Bronchial epithelial cell (primary cell): ENCODE measurements at places on chromosomes 7 and 10. TPM values are rescaled to one million over a fixed set of nuclear protein-coding genes. Genes with fewer than 3 reads are reported as not detected.

The PLAC9 gene
- total RNA-seq = 0.13 TPM in 1 of 2 replicates, not detected in the other

The NRG3 gene
- total RNA-seq = not detected in 2 replicates

The CALML5 gene
- 0.79 and 4.4 TPM in 2 replicates for total RNA-seq

The BAIAP2L1 gene
- 19.7 and 22.4 TPM in 2 replicates for total RNA-seq

The CYP2C9 gene
- total RNA-seq = 1.5 TPM in 1 of 2 replicates, not detected in the other

The MMP21 gene
- not detected in 2 replicates for total RNA-seq

The DRGX gene
- not detected in 2 replicates for total RNA-seq

The H2BK1 gene
- total RNA-seq = not detected in 2 replicates

The STMP1 gene
- total RNA-seq = 7.4 and 11.5 TPM in 2 replicates

The CADPS2 gene
- 2.0 and 4.2 TPM in 2 replicates for total RNA-seq

The AGMO gene
- under 0.01 and 0.26 TPM in 2 replicates for total RNA-seq

The PRPS1L1 gene
- not detected in 2 replicates for total RNA-seq

The SFTPD gene
- total RNA-seq = 0.77 and 0.79 TPM in 2 replicates

The MBL2 gene
- total RNA-seq = not detected in 2 replicates

The MACROH2A2 gene
- total RNA-seq = 11.3 and 11.5 TPM in 2 replicates

The SH2B2 gene
- total RNA-seq = 1.5 and 1.8 TPM in 2 replicates

The MRLN gene
- not detected in 2 replicates for total RNA-seq

The NKX2-3 gene
- under 0.01 TPM in 1 of 2 replicates, not detected in the other for total RNA-seq

The NPY4R2 gene
- not detected in 2 replicates for total RNA-seq

The CLDN4 gene
- 55.5 and 126 TPM in 2 replicates for total RNA-seq

The SFTPA2 gene
- not detected in 2 replicates for total RNA-seq

The LDB3 gene
- total RNA-seq = under 0.01 TPM in 1 of 2 replicates, not detected in the other

The GRID2IP gene
- total RNA-seq = 0.26 TPM in 2 replicates

The RADIL gene
- under 0.01 TPM in 1 of 2 replicates, not detected in the other for total RNA-seq

The TES gene
- total RNA-seq = 276 and 348 TPM in 2 replicates

The SSC4D gene
- total RNA-seq = 0.79 and 1.3 TPM in 2 replicates

The PNLIP gene
- under 0.01 TPM in 2 replicates for total RNA-seq

The RAB19 gene
- not detected in 2 replicates for total RNA-seq

The GSTO2 gene
- total RNA-seq = 24.7 and 29.2 TPM in 2 replicates

The TAF6 gene
- 16.9 and 22.9 TPM in 2 replicates for total RNA-seq

The TAS2R5 gene
- total RNA-seq = 3.9 and 5.1 TPM in 2 replicates

The TMEM178B gene
- total RNA-seq = under 0.01 TPM in 2 replicates

The LRRTM3 gene
- not detected in 2 replicates for total RNA-seq

The OR6B1 gene
- not detected in 2 replicates for total RNA-seq

The CTNNA3 gene
- total RNA-seq = under 0.01 TPM in 1 of 2 replicates, not detected in the other

The SFRP4 gene
- total RNA-seq = 0.26 TPM in 1 of 2 replicates, not detected in the other

The ANXA8L1 gene
- total RNA-seq = 60.6 and 153 TPM in 2 replicates

The CCZ1B gene
- total RNA-seq = 57.7 and 84.0 TPM in 2 replicates

The ZNF25 gene
- 5.8 and 7.2 TPM in 2 replicates for total RNA-seq

The THSD7A gene
- total RNA-seq = 0.26 TPM in 2 replicates

The TRIM50 gene
- total RNA-seq = not detected in 2 replicates

The HOXA6 gene
- 0.53 TPM in 1 of 2 replicates, not detected in the other for total RNA-seq

The SOSTDC1 gene
- total RNA-seq = not detected in 2 replicates

The CRHR2 gene
- not detected in 2 replicates for total RNA-seq

The C10orf67 gene
- 0.26 TPM in 1 of 2 replicates, not detected in the other for total RNA-seq

The C7orf57 gene
- total RNA-seq = 0.53 and 2.4 TPM in 2 replicates

The HYAL4 gene
- total RNA-seq = under 0.01 and 0.13 TPM in 2 replicates

The EBF3 gene
- 0.26 TPM in 1 of 2 replicates, not detected in the other for total RNA-seq

The CCDC201 gene
- total RNA-seq = under 0.01 TPM in 1 of 2 replicates, not detected in the other

The ZNF804B gene
- not detected in 2 replicates for total RNA-seq

The TRIM73 gene
- 0.38 and 0.79 TPM in 2 replicates for total RNA-seq

The ZMIZ2 gene
- total RNA-seq = 5.5 and 8.1 TPM in 2 replicates

The ZP3 gene
- total RNA-seq = 12.8 and 26.1 TPM in 2 replicates

The SEMA3C gene
- 147 and 178 TPM in 2 replicates for total RNA-seq

The LBX1 gene
- total RNA-seq = not detected in 2 replicates
